Urothelium cell line (cell line): ENCODE measurements at places on chromosomes 7 and 10.

DNA sequence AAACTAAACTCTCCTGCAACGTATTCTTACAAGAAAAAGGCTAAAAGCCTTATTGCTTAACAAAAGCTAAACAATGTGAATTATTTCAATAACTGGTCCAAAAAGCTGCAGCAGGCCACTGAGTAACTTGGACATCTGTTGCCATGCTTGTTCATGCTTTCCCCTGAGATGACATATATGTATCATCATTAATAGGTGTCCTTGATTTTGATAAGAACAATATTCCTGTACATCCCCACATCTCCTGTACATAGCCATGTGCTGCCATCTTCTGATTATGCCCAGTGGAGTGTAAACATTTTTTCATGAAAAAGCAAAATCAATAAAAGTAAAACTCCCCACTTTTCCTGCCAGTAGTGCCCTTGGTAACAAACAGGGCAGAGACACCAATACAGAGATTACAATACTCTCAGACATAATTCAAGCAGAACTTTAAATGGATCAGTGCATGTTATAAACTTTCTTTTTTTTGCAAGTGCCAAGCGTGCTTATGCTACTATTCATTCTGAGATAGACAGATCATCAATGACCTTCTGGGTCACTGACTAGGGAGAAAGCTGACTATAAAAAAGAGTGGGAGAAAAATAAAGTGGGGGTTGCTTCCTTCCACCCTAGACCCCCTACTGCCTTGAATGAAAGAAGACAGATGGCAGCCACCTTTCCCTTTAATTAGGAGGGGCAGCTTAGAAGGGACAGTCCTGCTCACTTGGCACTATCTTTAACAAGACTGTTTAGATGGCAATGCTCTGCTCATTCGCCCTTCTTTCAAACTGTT lies 205.5 kb upstream of the KLF14 start:
- no peak for DNase-seq

DNA sequence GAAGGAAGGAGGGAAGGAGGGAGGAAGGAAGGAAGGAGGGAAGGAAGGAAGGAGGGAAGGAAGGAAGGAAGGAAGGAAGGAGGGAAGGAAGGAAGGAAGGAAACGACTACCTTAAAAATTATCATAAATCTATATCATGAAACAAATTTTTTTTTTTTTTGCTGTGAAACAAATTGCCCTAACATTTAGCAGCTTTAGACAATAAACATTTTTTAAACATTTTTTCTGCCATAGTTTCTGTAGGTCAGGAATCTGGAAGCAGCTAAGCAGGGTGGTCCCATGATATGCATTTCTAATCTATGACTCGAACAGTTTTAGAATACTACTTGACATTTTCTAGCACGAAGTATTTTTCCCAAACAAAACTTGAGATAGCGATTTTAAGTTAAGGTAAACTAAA lies 42.9 kb upstream of the TSPAN13 start:
- no peak for DNase-seq

DNA sequence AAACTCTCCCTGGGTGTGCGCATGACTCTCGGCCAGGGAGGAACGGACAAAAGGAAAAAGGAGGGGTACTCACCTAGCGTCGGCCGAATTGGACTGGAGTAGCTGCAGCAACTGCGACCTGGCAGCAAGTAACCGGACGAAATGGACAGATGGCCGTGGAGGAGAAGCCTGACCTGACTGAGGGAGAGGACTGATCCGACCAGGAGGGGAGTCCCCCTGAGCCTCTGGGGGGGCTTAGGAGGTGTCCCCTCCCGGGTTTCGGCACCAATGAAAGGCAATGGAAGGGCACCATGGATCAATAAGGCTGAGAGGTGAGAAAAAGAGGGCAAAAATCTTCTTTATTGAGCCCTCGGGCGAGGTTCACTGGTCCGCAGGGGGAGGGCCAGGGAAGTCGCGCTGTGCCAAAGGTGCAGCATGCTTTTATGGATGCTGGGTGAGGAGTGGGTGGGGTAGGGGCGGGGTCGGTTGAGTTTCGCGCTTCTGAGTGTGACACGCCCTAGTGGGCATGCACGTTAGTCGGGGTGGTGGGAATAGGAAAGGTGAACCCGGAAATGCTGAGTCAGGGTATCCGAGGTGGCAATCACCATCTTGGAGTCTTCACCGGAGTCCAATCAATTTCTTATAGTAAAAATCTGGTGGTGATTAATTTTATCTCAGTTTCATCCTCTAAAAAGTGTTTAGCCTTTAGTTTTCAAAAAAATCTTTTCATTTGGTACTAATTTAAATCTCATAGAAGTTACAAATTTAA lies 638.5 kb upstream of the DPP6 start:
- DNase-seq, result no peak

DNA sequence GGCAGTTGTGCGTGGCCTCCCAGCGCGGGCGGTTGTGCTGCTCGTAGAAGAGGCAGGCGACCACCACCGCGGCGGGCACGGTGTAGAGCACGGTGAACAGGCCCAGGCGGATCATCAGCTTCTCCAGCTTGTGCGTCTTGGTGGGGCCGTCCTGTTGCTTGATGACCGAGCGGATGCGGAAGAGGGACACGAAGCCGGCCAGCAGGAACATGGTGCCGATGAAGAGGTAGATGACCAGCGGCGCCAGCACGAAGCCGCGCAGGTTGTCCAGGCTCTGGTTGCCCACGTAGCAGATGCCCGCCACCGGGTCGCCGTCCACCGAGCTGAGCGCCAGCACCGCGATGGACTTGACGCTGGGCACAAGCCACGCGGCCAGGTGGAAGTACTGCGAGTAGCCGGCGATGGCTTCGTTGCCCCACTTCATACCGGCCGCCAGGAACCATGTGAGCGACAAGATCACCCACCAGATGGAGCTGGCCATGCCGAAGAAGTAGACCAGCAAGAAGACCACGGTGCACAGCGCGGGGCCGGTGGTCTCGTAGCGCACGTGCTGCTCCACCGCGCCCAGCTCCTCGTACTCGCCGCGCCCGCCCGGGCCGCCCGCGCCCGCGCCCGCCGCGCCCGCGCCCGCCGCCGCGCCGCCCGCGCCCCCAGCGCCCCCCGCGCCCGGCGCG lies 2.2 kb downstream of the FZD8 start:
- DNase-seq, result peak; percentile 42

- no peak for DNase-seq
Observed at GRCh38 chr7:18753972-18754610, 258.5 kb downstream of the HDAC9 start.

DNA sequence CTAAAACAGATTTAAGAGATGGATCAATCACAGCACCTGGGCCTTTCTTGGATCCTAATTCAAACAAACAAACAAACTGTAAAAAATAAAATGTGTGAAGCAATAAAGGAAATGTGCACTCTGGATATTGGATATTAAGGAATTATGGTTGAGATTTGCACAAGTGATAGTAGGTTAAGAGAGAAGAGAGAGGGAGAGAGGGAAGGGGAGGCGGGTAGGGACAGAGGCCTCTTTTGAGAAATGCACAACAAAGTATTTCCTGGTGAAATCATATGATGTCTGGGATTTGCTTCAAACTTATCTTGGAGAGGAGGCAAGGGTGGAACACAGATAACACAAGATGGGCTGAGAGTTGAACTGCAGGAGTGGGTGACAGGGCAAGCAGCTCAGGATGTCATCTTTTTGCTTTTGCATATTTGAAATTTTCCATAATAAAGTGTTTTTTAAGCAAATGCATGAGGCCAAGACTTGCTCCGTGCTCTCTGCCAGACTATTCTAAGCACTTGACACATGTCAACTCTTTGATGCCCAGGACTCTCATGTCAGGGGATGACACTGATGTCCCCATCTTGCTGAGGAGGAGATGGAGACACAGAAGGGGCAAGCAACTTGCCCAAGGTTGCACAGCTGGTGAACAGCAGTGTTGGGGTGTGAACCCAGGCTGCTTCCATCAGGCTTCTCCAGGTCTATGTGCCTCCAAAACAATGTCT lies 9.1 kb upstream of the AEBP1 start:
- no peak for DNase-seq

GRCh38 chr10:110326351-110327032 lies 21.8 kb upstream of the SMNDC1 start:
- peak; percentile 70 for DNase-seq

DNA sequence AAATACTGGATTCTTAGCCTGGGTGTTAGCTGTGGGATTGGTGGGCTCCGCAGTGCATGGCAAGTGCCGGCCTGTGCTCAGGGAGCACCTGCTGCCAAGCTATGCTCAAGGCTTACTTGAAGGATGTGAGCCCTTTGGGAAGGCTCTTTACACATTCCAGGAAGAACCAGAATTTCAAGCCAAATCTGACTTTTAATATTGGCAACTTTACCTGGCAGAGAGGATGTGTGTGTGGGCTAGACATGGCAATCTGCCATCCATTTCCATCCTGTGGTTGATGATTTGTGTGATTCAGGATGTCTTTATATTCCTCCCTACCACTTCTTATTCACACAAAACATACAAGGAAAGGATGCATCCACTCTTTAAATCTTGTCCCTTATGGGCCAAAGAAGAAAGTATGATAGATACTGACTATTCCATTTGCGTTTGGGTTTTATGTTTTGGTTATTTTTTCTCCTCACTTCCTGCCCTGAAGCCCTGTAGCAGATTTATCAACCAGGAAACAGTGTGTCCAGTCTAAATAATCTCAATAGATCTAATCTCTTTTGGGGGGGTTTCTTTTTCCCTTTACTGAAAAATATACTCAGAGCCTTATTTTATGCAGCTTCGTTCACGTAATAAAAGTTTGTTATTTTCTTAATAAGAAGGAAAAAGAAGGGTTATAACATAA lies 247.1 kb downstream of the COBL start:
- peak; percentile 59 for DNase-seq

DNA sequence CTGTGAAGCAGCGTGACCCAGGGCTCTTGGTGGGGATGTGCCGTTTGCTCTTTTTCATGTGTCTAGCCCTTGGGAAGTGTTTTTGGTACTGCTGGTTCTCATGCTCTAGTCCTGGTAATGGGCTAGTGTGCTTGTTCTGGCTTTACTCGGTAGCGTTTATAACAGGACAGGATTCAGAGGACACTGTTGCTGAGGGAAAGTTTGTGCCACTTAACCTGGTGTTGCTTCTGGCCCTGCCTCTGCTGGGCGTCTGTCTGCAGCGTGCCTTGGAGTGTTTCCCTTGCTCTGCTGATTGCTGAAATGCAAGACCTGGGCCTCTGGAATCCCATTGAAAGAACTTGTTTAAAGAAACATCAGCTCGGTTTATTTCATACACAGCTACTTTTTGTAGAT lies 35.0 kb downstream of the INPP5A start:
- peak; percentile 29 for DNase-seq

DNA sequence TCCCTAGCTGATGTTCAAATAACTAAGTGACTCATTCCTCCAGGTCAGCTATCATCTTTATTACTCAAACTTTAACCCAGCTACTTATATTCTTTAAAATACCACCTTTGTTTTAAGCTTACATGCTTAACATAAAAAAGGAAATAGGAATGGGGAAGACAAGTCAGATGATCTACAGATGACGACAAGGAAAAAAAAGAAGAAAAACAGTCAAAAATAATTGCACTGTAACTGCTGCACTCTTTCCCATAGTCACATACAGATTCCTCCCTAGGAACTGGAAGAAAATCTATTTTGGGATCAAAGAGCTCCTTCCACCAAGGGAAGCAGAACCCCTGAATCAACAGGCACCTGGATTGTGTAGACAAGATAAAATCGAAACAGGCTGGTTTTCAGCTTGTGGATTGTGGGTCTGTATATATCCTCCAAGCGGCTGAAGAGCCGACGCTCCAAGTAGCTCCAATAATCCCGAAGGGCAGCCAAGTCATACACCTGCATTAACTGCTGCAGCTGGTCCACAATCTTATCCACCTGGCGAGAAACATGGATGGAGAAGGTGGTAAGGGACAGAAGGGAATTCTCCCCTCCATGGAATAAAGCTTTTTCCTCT lies 2.0 kb downstream of the WDR91 start:
- DNase-seq, result no peak

DNA sequence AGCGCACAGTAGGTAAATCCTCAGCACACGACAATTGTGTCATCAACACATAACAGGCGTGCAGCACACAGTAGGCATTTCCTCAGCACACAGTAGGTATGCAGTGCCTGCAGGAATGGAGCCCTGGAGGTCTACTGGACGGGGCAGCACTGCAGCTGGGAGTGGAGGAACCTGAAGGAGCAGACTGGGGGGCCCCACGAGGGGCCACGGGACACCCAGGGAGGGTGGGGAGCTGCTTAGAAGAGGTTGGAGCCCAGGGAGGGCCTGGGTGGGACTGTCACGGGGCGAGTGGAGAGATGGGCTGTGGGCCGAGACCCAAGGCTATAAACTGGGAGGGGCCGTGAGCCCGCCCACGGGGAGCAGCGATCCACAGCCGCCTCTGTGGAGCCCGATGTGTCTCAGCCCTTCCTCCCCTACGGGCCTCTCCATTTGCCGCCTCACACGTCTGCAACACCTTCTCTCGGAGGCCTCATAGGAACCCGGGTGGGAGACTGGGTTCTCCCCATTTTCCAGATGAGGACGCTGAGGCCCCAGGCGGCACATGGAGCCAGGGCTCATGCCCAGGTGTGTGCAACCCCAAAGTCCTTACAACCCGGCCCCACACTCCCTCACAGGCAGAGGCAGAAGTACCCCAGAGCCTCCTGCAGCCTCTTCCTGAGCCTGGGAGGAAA lies 101.5 kb downstream of the MICALL2 start:
- no peak for DNase-seq

- no peak for DNase-seq
Observed at GRCh38 chr10:9018195-9019173, 964.0 kb downstream of the GATA3 start.

DNA sequence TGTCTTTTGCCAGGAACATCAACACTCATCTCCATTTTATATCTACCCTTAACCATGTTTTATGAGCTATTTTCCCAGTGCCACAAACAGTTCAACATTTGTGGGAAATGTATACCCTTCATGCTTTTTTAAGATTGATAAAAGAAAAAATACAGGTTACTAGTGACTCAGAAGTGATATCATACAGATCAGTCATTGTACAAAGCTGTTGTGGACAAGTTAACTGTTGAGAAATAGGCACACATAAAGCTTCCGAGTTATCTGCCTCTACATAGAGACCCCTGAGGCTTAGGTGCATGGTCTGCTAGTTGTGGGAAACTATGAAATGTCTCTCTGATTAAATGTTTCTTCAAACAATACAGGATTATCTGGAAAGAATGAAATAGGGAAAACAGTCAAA lies 96.3 kb downstream of the LSM5 start:
- no peak for DNase-seq

DNA sequence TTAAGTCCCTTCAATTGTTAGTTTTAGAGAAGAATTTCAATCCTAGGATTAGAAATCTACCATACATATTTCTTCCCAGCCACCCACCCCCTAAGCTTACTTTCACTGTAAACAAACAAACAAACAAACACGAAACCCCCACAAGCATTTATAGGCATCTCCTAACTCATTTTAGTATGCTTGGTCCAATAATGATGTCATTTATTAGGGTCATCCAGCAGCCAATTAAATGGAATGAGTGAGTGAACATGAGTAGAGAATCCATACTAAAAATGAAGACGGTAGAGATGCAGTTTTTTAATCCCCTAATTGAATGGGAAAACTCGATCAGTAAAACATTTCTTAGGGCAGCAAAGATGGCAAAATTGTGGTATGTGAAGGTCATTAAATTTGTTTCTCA lies 3.2 kb downstream of the TAC1 start:
- DNase-seq, result no peak

DNA sequence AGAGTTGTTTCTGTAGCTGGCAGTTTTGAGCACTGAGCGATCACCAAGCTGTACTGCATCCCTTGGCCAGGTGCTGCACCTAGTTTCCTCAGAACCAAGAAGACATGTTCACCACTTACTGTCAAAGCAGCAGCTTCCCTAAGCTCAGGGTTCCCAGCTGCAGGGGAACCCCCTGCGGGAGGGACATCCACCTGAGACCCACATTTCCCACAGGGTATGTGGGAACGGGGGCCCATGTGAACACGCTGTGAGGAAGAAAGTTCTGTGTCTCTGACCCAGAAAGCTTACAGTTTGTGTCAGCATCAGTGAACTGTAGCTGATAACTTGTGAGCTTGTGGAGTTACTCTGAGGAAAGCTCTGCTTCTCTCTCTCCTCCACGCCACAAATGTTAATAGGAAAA lies 436.8 kb upstream of the IGFBP3 start:
- DNase-seq, result no peak
